B cell (primary cell): ENCODE measurements at places on chromosomes 3 and 15.

- DNase-seq: no peak
These were observed 45.8 kb upstream of the FBXL22 start for GRCh38 chr15:63551400-63551799.

GRCh38 chr3:135181408-135181807 is 386.3 kb downstream of the EPHB1 start:
- DNase-seq: no peak

- no peak for DNase-seq
These were observed 55.0 kb upstream of the FOXB1 start for GRCh38 chr15:59948924-59949613.

DNA sequence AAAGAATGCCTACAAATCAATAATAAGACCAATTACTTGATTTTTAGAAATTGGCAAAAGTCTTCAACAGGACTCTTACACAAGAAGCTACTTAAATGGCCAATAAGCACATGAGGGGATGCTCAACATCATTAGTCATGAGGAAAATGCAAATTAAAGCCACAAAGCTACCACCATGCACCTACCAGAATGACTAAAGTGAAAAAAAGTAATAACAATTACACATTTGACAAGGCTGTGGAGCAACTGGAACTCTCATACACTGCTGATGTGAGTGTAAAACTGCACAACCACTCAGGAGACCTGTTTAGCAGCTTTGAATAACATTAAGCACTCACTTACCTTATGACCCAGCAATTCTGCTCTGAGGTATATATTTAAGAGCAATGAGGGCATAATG is 68.4 kb downstream of the PPCDC start:
- DNase-seq: no peak

DNA sequence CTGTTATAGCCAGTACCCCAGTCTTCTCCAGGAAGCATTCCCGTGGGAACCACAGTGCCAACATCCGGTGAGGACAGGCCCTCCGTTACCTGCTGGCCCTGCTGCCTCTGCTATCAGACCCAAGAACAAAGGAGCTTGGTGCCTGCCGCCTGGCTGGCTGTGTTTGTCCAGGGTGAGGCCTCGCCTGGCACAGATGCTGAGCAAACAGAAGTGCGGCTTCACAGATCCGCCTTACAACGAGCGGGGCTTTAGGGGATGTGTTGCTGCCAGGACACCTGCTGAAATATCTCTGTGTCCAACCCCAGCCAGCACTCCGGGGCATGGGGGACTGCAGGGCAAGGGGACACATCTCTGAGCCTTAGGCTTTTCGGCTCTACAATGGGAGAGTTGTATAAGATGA is 2.2 kb upstream of the EPHB3 start:
- no peak for DNase-seq

DNA sequence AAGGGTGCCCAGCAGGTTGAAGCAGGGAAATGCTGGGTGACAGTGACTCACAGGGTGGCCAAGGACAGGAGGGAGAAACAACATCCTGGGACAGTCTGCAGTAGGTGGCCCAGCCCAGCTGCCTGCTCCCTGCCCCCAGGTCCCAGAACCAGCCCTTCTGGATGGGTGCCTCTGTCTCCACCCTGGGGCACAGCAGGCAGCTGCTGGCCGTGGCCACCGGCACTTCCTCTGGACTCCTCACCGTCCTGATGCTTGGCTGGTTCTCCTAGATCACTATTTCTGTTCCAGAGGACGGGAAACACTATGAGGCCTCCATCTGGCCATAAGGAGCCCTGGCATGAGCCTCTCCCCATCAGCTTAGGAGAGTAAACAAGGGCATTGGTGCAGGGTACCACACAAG is 258.9 kb downstream of the XXYLT1 start:
- DNase-seq: no peak

DNA sequence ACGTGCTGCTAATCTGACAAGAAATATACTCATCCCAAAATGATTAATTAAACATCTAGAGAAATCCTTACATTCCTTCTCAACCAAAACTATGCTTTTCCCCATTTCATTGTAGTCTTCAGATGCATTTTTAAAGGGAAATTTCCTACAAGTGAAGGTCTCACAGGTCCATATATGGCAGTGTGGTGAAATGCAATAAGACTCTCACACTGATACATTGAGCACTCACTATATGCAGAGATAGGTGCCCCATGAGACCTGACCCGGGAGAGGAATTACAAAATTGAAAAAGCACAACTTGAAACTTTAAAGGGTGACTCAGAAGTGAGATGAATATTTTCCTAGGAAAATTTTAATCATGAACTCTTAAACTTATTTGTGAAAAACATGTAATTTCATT is 629.2 kb upstream of the NAALADL2 start:
- no peak for DNase-seq

DNA sequence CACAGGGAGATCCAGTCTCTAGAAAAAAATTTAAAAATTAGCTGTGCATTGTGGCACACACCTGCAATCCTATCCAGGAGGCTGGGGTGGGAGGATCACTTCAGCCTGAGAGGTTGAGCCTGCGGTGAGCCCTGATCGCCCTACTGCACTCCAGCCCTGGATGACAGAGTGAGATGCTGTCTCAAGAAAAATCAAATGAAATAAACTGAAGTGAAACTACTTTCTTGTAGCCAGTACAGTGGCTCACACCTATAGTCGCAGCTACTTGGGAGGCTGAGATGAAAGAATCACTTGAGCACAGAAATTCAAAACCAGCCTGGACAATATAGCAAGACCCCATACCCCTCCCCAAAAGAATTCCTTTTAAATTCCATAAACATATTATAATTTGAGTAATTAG is 35.4 kb downstream of the SMARCC1 start:
- DNase-seq: peak; percentile 33

DNA sequence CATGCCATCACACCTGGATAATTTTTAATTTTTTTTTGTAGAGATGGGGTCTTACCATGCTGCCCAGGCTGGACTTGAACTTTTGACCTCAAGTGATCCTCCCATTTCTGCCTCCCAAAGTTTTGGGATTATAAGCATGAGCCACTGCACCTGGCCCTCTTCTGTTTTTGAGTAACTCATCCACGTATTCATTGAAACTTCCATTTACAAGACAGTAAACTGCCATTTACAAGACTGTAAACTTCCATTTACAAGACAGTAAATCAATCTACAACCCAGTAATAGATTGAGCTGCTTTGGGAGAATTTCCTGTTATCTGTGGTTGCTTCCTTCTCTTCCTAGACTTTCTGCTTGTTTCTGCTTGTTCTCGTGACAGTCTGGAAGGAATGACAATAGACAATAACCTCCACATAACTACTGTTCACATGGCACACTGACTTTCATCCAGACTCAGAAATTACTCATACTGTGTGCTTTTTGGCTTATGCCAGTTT is 114.7 kb upstream of the CCNL1 start:
- no peak for DNase-seq

- peak; percentile 68 for DNase-seq
These were observed 45.7 kb upstream of the DUT start for GRCh38 chr15:48285329-48286214.

- no peak for DNase-seq
These were observed 14.0 kb downstream of the PLXNA1 start for GRCh38 chr3:126996905-126997304.

GRCh38 chr15:41870689-41871081 is 23.2 kb downstream of the SPTBN5 start:
- DNase-seq: no peak

DNA sequence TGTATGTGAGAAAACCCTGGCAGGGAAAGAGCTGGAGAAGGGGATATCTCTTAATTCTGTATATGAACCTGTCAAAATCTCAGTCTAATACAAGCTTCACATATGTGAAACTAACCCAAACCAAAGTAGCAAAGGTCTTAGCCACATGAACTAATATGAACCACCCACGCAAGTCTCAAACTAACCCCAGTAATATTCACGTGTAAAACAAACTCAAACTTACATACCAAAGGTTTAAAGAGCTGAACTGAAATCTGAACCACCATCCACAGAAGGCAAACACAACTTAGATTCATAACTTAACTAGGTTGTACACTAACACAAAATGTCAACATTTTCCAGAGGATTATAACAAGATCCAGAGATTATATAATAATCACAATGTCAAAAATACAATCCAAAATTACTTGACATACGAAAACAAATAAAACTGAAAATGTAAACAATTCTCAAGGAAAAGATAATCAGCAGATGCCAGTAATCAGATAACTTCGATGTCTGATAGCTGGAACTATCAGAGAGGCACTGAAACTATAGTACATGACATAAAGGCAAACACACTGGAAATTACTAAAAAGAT is 64.1 kb downstream of the VPS13C start:
- no peak for DNase-seq

DNA sequence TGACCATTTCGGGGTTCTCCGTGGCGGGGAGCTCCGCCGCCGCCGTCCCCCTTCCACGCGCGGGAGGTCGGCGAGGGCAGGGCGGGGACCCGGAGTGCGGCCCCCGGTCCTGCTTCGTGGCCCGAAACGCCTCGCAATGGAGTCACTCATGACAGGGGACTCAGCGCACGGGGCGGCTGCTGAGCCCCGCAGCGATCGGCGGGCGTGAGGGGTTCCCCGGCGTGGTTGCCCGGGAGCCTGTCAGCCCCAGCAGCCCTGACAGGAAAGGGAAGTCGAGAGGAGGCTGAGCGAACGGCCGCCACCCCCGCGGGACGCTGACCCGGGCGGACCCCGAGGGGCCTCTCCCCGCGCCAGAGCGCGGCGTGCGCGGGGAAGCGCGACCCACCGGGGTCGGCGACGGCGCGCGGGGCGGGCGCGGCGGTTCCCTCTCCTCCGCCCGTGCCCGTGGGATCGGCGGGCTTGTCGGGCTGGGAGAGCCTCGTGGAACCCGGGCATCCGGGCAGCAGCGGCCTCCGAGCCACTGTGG is 564 bp upstream of the PIGZ start:
- peak; percentile 75 for DNase-seq

GRCh38 chr3:115712871-115713270 is 89.6 kb downstream of the GAP43 start:
- DNase-seq: no peak

DNA sequence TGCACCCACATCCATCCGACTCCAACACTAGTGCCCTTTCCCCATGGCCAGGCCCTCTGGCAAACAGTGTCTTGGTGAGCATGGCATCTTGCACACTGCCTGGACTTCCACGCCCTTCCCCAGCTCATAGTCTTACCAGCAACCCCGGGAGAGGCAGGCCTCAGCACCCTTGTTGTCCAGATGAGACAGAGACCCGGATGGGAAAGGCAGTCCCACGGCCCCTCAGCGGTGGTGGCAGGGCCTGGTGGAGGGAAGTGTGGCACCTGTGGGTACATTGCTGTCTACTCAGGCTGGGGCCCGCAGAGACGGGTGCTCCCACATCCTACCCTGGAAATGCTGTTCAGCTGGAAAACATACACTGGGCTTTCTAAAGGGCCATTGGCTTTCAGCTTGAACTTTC is 28.4 kb downstream of the HDAC11 start:
- DNase-seq: no peak

DNA sequence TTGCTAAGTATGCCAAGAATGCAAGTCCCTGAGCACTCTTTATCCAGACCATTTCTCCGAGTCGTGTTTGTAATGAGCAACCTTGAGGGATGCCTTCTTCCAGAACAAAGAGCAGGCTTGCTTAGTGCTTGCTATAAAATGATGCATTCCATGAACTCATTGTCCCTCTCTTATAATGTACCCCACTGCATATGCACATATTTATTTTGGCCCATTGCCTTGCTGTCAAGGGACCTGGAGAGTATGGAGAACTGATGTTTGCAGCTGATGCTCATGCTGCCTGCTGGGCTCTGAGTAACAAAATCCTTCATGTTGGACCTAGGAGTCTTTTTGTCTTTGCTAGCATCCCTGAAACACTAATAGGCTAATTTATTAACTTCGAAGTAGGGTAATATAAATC is 97.8 kb upstream of the AADACL2 start:
- DNase-seq: no peak

GRCh38 chr3:146974001-146974400 is 368.9 kb upstream of the PLSCR5 start:
- no peak for DNase-seq

- no peak for DNase-seq
These were observed 1.2 kb downstream of the MLF1 start for GRCh38 chr3:158571969-158572765.

DNA sequence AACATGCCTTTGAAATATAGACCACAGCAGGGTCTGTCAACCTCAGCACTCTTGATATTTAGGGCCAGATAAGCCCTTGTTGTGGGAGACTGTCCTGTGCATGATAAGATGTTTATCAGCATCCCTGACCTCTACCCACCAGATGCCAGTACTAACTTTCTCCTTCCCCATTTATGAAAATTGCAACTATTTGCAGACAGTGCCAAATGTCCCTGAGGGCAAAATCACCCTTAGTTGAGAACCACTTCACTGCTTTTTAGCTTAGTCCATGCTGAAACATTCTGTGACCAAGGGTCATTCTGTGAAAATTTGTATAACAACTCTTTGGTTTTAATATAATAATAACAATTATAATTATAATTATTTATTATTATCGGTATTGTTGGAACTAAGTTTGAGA is 1032.4 kb downstream of the MCTP2 start:
- DNase-seq: no peak

GRCh38 chr3:95750097-95750496 is 1064.3 kb upstream of the EPHA6 start:
- DNase-seq: no peak

DNA sequence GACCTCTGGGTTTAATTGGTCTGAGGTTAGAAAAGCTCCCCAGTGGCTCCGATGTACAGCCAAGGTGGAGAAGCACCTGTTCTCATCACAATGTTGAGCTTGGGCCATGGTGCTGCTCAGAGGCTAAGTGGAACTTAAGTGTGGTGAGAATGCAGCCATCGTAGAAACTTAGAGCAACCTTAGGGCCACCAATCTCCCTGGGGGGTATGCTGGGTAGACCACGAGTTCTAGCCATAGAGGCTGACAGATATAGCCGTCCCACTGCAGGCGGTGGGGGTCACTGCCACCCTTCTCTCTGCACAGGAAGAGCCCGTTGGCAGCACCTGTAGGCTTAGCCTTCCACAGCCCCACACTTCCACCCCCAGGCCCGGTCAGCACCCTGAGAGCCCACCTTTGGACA is 38.0 kb downstream of the MGLL start:
- no peak for DNase-seq

DNA sequence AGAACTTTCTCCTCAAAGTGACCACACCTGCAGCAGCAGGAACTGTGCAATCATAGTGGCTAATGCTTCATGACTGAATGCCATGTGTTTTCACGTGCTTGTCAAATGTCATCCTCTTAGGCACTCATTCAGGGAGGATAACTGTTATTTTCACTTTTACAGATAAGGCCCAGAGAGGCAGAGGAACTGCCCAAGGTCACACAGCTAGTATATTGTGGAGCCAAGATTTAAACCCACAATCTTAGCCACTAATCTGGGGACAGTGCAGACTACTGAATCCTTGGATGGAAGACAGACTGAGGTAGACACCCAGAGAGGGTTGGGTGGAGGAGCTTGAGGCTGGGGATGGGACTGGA is 9.9 kb upstream of the CLK3 start:
- DNase-seq: no peak

DNA sequence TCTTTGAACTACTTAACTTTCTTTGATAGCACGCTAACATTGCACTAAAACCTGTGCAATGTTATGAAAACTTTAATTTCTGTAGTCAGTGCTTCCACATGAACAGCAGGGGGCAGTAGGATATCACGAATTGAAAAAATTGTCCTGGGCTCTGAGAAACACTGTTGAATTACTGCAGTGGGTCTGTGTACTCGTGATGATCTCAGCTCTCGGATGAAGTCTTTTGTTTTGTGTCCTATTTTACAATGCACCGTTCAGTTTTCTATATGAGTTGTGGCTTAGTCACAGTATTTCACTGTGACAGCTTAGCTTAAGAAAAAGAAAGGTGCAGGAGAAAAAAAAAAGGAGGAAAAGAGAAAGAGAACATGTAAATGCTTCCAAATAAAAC is 141.3 kb upstream of the CCDC54 start:
- DNase-seq: peak; percentile 78
